ENCODE measurements at places on chromosomes 11 and 22.

GRCh38 chr11:76276046-76276780, 69.9 kb upstream of the WNT11 start:
- DNase-seq: no peak

DNA sequence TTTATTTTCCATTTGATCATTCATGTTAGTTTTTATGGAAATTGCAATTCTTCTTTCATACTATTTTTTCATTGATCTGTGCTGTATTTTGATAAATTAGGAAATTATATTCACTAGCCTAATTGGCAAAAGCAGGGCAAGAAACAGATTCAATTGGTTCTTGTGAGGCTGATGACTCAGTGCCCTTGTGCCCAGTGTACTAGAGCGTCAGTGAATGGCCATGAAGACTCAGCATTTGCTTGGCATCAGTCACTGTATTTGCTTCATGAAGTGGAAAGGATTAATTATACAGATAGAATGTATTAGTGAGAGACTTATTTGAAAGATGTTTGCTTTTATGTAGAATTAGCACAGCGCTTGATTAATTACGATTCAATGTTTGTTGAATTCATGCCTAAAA, 31.8 kb downstream of the MRGPRX1 start:
- no peak for DNase-seq

DNA sequence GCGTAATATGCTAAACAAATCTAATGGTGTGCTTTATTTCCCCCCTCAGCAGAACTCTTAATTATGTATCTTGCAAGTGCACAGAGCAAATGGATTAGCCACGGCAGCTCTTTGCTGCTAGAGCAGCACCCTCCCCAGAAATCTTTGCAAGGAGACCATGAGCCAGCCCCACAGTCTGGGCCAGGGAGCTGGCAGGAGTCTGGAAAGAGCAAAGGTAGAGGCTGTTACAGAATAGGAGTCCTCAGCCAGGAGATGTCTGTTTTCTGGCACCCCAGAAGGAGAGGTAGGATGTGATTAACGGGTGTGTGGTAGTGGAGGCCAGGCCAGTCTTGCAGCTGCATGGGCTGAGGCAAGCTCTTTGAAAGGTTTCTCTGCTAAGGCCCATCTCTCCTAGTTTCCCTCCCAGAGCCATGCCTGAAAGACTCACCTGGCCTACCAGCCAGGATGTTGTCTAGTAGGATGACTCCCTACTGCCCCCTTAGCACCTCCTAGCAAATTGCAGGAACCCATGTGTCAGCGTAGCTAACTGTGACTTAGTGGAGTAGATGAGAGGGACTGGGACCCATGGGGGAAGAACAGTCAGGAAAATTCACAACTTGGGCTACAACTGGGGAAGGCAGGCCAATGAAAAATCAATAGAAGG, 557.2 kb downstream of the BUD13 start:
- no peak for DNase-seq

DNA sequence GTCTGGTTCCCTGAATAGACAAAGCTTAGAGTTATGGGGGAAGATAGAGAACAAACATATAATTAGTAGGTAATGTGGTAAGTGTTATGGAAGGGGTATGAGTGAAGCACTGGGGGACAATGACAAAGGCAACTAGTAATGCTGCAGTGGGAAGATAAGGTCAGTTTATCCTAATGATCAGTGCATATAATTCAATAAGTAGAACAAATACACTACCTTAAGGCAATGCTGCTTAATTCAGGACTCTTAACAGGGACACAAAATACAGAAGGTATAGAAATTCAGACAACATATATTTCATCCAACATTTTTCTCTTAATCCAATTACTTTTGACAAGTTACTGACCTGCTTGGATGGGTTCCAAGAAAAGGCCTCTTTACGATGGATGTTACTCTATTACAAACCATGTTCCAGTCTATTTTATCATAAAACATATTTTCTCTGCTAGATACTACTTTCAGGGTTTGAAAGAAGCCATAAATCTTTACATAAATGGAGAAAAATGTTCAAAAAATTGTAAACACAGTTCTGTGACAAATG, 1186.2 kb downstream of the LRRC4C start:
- no peak for DNase-seq

GRCh38 chr22:45932071-45932470, 44.9 kb downstream of the WNT7B start:
- peak; percentile 32 for DNase-seq

Measured in fibroblast of the aortic adventitia (primary cell).